ENCODE measurements at places on chromosomes 12 and 14.

- no peak for DNase-seq
These were observed 354.5 kb downstream of the NUAK1 start for GRCh38 chr12:105783983-105784947.

- DNase-seq: no peak
These were observed 15.6 kb upstream of the TFCP2 start for GRCh38 chr12:51188359-51189051.

- DNase-seq: peak; percentile 39
These were observed 60.4 kb upstream of the FAR2 start for GRCh38 chr12:29088611-29089219.

GRCh38 chr14:28057359-28058296, 709.0 kb upstream of the FOXG1 start:
- DNase-seq: no peak

- DNase-seq: no peak
These were observed 129.6 kb downstream of the GXYLT1 start for GRCh38 chr12:42015051-42015461.

DNA sequence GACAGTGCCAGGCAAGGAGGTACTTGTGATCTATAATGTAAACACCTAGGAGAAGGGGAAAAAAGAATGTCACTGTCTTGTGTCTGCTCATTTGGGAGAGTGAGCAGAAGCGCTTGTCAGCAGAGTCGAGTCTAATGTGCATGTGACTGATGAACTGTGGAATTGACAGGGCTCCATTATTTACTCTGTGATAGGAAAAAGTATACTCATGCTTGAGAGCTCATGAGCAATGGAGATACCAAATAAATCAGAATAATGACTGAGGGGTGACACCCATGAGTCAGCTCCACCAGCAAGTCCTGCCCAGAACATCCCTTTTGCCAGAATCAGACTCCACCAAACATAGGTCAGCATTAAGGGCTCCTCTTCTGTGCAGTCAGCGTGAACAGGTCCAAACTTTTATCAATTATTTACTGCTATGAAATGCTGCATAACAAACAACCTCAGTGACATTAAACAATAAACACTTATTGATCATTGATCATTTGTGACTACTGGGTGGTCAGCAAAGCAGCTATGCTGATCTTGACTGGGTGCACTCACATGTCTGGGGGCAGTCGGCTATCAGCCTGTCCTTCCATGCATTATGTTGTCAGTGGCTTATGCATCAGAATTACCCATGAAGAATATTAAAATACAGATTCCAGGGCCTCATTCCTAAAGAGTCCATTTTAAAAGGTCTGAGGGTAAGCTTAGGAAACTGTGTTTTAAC, 29.2 kb upstream of the WSCD2 start:
- no peak for DNase-seq

- DNase-seq: no peak
These were observed 112.0 kb downstream of the ANO6 start for GRCh38 chr12:45327823-45328383.

- DNase-seq: peak; percentile 22
These were observed 63.9 kb upstream of the MAP1LC3B2 start for GRCh38 chr12:116495260-116495659.
